ENCODE measurements at places on chromosomes 12 and 14.
A peak's percentile ranks its signal among the peaks of the same experiment; 100 is the strongest.

DNA sequence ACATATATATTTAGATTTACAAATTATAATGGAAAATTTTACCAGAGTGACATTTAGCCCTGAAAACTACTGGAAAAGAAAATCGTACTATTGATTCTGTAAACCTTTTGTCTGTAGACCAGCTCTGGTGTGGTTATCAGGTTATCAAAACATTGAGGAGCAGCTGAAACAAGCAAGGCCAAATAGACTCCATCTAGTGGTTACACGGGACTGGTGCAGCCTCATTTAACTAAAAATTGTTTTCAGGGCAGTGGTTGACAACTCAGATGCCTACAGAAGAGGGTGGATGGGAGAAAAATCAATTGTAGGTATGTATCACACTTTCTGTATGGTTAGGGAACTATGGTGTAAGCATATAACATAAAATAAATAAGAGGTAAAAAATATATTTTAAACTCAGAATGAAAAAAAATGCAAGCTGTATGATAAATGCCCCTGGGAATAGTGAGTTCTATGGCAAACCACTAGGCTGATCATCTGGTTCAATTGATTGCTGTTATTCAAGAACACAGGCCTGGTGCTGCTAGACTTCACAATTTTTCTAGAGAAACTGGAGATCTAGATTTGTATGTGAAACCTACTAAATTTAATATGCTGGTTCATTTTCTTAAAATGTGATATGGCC is 51.2 kb downstream of the ACSS3 start:
- peak; percentile 47 for DNase-seq

DNA sequence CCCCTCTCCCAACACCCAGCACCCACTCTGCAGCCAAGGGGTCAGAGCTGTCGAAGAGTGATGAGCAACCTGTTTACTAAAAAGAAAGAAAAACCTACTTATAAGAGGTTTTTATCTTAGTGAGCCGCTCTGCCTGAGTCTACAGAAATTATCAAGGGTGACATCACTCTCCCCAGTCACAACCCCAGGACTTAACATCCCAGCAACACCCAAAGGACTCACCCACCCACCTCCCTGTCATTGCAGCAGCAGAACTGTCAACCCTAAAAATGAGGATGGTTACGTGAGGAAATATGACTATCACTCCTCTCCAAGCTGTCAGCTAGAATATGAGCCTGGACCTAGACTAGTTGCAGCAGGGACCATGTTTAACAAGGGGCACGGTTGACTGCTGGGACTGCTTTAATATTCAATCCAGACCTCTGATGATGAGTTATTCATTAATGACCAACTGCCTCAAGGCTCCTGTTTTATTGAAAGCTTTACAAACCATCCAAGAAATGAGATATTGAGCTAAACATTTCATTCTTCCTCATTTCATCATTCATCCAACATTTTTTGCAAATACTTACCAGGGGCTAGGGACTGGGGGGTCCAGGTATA is 53.9 kb upstream of the FICD start:
- DNase-seq: no peak

DNA sequence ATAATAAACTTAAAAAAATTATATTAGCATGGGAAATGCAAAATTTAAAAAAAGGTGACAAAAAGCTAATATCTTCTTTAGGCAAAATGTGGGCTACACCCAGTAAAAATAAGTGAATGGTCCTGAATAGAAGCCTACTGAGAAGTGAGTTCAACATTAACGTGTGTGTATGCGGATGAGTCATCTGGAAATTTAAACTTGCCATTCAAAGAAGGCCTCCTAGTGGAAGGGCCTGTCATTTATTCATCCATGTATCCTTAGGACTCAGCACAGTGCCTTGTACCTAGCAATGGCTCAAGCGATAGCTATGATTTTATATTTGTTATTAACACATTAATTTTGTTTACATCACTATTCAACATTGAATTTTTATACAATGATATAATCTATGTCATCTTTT is 226.2 kb downstream of the NUBPL start:
- no peak for DNase-seq

DNA sequence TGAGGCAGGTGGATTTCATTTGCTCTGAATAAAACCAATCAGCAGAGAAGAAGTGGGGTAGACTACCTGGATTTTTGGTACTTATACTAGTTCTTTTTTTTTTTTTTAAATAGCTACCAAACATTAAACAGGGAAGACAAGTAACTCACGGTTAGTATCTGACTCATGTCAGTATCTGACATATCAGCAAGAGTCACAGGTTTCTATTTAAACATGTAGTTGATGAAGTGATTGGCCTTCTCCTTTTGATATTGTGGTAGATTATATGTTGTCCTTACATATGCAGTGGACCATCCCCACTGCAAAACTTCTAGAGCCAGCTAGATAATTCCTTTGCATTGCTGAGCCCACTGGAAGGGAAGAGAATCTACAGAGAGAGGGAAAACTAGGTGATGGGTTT is 208.0 kb downstream of the ANO6 start:
- no peak for DNase-seq

- no peak for DNase-seq
Measured at GRCh38 chr14:33165144-33165925, 226.7 kb downstream of the NPAS3 start.

- no peak for DNase-seq
Measured at GRCh38 chr12:112418273-112418607, 507 bp upstream of the PTPN11 start.

- no peak for DNase-seq
Measured at GRCh38 chr12:4272424-4273272, 914 bp upstream of the CCND2 start.

- no peak for DNase-seq
Measured at GRCh38 chr12:110254971-110255540, 26.0 kb upstream of the ATP2A2 start.

- no peak for DNase-seq
Measured at GRCh38 chr12:80364056-80364455, 80.0 kb upstream of the PTPRQ start.

- no peak for DNase-seq
Measured at GRCh38 chr14:96309133-96309895, 53.3 kb downstream of the BDKRB1 start.

GRCh38 chr14:91977884-91978283 is 30.4 kb upstream of the FBLN5 start:
- DNase-seq: no peak

DNA sequence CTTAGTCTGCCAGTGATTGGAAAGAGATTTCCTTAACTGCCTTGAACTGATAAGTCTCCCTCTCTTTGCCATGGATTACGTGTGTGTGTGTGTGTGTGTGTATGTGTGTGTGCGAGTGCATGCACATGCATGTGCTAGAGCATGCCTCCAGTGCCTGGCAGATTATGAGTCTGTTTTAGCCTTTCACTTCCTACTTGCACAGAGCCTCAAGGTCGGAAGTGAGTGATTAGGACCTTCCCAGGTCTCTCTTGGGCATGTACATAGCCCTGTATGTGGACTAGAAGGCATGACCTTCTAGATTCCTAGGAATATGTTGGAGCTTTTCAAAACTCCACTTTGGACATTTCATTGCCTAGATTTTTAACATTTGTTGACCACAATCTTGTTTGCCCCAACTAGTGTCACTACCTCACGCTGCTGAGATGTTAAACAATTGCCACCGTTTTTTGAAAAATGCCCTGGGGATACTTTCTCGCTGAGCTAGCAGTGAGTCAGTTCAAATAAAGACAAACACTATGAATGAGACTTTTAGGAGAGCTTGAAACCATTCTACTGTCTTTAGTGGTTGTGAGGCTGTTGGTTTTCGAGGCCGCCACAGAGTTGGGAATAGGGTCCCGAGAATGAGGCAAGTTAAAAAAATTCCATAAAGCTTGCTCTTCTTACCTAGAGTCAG is 28.2 kb downstream of the KIAA0586 start:
- DNase-seq: no peak

DNA sequence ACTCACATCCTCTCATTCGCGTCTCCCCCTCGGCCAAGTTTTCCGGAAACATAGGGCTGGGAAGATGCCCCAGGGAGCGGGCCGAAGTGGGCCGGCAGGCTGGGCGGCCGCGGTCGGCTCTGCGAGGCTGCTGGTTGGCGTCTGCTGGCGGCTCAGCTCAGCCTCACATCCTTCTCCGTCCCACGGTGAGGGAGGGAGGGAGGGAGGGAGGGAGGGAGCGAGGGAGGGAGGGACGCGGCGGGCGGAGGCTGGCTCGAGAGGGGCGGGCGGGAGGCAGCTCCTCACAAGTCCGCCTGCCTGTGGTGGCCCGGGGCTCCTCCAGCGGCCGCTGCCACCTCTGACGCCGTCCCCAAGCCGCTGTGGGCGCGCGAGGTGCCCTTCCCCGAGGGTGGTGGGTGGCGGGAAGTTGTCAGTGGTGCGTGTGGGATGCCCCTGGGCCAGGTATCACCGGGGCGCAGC is 93.8 kb downstream of the RFLNA start:
- DNase-seq: peak; percentile 89

DNA sequence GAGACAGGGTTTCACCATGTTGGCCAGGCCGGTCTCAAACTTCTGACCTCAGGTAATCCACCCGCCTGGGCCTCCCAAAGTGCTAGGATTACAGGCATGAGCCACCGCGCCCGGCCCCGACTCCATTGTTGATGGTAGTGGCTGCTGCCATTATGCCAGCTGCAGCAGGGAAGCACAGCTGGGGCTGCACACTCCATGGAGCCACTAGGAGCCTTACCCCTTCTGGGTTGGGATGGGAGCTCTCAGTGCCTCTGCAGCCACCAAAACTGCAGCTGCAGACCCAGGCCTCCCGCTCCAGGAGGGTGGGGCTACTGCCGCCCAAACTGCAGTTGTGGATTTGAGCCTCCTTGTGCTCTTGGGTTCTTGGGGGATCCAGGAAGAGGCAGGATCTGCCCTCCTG is 25.9 kb downstream of the TCHP start:
- no peak for DNase-seq

- no peak for DNase-seq
Measured at GRCh38 chr12:26080911-26081310, 43.9 kb downstream of the BHLHE41 start.

DNA sequence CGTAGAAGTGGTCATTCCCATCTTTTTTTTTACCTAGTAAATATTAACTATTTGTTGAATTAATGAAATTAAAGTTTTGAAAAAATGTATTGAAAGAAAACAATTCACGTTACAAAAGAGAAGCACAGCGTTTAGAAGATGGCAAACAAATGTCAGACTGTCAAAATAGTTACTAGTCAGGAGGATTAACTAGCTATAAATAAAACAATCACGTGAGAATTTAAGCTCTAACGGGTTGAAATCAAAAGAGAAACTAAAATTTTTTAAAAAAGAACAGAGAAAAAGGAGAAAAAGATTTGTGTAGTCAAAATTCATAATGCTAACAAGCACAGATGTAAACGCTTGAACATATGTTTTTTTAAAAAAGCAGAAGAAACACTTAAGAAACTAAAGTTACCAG is 26.4 kb downstream of the DDHD1 start:
- DNase-seq: no peak

- no peak for DNase-seq
Measured at GRCh38 chr14:92564344-92565039, 50.9 kb downstream of the RIN3 start.

- DNase-seq: no peak
Measured at GRCh38 chr14:74179856-74180255, 59.4 kb upstream of the VSX2 start.

DNA sequence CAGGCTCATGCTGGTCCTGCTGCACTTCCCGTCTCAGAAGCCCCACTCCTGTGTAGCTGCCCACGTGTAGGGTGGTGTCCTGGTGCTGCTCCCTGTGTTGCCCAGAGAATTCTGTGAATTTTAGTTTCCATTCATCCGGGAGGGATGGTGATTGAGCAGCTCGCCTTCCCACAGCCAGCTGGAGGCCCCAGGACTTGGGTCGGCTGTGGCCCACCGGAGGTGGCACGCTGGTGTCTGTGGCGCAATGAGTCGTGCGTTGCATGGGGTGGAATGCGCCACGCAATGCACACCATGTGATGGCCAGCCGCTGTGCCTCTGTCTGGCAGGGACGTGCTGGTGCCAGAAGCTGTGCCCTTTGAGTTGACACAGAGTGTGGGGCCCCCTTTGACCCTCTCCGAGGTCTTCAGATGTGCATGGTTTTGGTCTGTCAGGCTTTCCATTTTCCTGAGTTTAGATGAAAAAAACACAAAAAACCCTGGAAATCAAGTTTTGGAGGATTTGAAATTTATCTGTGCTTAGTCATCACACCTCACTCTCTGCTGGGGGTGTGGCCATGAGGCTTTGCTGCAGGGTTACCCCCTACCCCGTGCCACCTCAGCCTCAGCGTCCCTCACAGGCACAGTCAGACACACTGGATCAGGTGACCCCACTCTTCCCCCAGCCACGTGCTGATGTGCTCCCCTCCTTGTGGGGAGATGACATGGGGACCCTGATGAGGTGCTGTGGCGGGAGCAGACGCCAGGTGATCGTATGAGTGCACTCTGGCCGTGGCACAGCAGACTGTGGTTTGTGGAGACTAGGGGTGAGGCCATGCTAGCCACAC is 64.6 kb downstream of the EP400 start:
- no peak for DNase-seq

DNA sequence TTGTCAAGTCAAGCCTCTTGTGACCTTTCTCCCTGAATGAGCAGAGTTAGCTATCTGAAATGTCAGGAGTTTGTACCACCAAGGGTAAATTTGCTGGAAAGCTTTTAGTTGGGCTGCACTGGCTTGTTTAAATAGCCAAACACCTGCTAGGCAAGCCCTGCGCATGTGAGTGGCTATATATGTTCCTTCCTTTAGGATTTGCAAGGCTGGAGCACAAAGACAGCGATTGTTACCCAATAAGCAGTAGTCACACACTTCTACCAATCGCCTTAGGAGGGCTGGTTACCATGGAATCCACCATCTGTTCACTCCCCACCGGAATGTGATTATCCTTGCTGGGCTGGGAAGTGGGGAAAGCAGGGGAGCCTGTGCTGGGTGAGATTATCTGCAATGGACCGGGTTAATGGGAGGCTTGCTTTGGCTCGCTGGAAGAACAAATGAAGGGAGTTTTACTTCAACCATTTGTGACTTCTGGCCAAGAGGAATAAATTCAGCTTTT is 102.5 kb downstream of the FGD4 start:
- DNase-seq: peak; percentile 83

DNA sequence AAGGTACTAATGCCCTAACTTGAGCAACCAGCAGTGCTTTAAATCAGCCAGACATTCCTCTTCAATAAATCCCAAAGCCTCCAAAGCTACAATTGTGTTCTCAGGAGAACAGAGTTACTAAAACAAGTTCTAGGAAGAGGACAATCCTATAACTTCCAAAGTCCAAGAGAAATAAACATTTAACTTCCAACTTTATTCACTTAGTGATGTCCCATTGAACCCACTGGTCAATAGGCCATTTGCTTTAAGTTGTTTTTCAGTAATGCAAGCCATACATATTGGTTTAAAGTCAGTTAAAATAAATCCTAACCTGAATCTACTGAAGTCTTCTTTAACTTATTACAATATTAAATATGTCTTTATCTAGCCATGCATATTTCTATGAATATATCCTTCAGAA is 165.4 kb downstream of the PAWR start:
- no peak for DNase-seq

- DNase-seq: no peak
Measured at GRCh38 chr12:52060498-52061177, 9.1 kb upstream of the ATG101 start.

GRCh38 chr12:96425321-96425720 is 25.1 kb upstream of the CDK17 start:
- DNase-seq: no peak

- DNase-seq: no peak
Measured at GRCh38 chr12:127268213-127268612, 998.8 kb upstream of the TMEM132C start.
